ENCODE measurements at places on chromosomes 3 and 15. TPM values are rescaled to one million over a fixed set of nuclear protein-coding genes. Genes with fewer than 3 reads are reported as not detected.

The GPR156 gene
- 0.27 TPM for total RNA-seq

The FAM43A gene
- 165 TPM for total RNA-seq

The ATP8B4 gene
- not detected for total RNA-seq

The SH3GL3 gene
- total RNA-seq, result not detected

The CHST14 gene
- total RNA-seq, result 17.4 TPM

The OR5AC2 gene
- not detected for total RNA-seq

The LMCD1 gene
- 6.3 TPM for total RNA-seq

The TIMP4 gene
- total RNA-seq, result not detected

The KBTBD8 gene
- 6.0 TPM for total RNA-seq

The PPP1R14D gene
- total RNA-seq, result not detected

The PRC1 gene
- 268 TPM for total RNA-seq

The SNURF gene
- total RNA-seq, result 13.3 TPM

The FOXB1 gene
- total RNA-seq, result not detected

The MESP2 gene
- total RNA-seq, result 0.14 TPM

The RTP3 gene
- total RNA-seq, result not detected

The C3orf38 gene
- total RNA-seq, result 31.2 TPM

The CNTN4 gene
- not detected for total RNA-seq

The EFHB gene
- not detected for total RNA-seq

The ITIH1 gene
- total RNA-seq, result not detected

The B3GNT5 gene
- 38.2 TPM for total RNA-seq

The SLCO2A1 gene
- total RNA-seq, result 2.2 TPM

The DPPA4 gene
- total RNA-seq, result not detected

The BCL2A1 gene
- 1.9 TPM for total RNA-seq

The CLSTN2 gene
- 0.07 TPM for total RNA-seq

The C3orf80 gene
- total RNA-seq, result not detected

The SAXO2 gene
- 0.40 TPM for total RNA-seq

The TBC1D5 gene
- 102 TPM for total RNA-seq

The WDR93 gene
- 0.13 TPM for total RNA-seq

The FAM107A gene
- 48.1 TPM for total RNA-seq

The SPATA12 gene
- 0.07 TPM for total RNA-seq

The SMCO1 gene
- not detected for total RNA-seq

The CPLX3 gene
- not detected for total RNA-seq

The ZNF620 gene
- total RNA-seq, result 7.0 TPM

The DGKG gene
- 0.13 TPM for total RNA-seq
